DMS153 (cell line): ENCODE measurements at places on chromosomes 2 and 18.

DNA sequence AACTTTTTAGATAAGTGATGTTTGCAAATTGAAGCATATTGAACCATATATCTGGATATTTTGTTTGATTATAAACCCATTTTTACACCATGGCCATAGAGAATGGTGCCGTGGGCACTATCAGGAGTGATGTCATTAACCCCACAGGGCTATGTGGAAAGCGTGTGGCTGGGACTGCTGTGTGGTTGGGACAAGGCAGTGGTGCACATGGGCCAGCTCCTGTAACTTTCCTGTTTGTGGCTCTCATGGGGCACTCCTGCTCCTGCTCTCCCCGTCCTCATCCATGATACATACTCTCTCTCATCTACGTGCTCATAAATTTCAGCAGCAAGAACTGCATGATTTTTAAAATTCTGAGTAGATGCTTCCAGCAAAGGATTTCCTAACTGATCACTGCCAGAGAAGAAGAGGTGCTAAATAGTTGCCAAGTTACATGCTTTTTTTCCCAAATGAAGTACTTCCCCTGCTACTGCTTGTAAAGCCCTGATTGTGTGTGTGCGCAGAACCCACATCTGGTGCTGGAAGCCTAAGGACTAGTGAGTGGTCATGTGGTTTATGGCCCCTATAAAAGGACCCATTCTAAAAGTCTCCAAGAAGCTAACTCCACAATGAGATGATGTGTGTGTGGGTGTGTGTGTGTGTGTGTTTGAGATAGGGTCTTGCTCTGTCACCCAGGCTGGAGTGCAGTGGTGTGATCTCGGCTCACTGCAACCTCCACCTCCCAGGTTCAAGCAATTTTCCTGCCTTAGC, 240.8 kb downstream of the NEDD4L start:
- no peak for DNase-seq

- no peak for DNase-seq
These were observed 15.8 kb upstream of the PIEZO2 start for GRCh38 chr18:11165138-11165537.

DNA sequence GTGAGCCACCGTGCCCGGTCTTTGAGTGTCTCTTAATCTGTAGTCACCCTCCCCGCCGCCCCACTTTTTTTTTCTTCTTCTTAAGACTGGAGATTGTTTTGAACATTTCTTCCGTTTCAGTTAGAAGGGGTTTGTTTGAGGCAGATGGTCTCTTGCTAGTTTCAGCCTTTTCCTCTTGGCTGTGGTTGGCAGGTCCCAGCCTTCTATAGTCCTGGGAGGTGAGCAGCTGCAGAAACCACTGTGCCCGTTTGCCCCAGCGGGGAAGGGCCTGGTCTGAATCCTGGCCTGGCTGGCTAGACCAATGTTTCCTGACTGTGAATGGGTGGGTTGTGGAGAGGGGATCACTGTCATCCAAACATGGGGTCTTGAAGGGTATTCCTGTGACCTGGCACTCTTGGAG, 30.1 kb upstream of the MCFD2 start:
- no peak for DNase-seq

GRCh38 chr2:32330136-32330535, 26.7 kb upstream of the BIRC6 start:
- no peak for DNase-seq

DNA sequence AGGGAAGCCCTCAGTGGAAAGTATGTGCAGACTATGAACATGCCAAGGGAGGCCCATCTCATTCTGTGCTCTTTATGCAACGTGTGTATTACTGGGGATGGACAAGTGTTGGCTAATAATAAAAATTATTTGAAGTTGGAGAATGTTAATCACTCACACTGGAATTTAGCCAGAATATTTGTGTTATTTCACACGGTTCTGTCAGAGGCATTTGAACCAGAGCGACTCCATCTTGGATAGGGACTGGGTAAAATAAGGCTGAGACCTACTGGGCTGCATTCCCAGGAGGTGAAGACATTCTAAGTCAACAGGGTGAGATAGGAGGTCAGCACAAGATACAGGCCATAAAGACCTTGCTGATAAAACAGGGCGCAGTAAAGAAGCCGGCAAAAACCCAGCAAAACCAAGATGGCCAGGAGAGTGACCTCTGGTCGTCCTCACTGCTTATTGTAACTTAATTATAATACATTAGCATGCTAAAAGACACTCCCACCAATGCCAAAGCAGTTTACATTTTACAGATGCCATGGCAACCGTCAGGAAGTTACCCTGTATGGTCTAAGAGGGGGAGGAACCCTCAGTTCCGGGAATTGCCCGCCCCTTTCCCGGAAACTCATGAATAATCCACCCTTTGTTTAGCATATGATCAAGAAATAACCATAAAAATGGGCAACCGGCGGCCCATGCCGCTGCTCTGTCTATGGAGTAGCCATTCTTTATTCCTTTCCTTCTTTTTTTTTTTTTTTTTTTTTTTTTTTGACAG, 2.6 kb upstream of the FZD5 start:
- DNase-seq, result no peak

- DNase-seq, result no peak
These were observed 95.3 kb downstream of the GFPT1 start for GRCh38 chr2:69291721-69292120.

GRCh38 chr2:42949125-42949524, 156.7 kb upstream of the HAAO start:
- DNase-seq, result no peak

GRCh38 chr2:42328148-42328833, 32.7 kb downstream of the COX7A2L start:
- DNase-seq, result no peak

DNA sequence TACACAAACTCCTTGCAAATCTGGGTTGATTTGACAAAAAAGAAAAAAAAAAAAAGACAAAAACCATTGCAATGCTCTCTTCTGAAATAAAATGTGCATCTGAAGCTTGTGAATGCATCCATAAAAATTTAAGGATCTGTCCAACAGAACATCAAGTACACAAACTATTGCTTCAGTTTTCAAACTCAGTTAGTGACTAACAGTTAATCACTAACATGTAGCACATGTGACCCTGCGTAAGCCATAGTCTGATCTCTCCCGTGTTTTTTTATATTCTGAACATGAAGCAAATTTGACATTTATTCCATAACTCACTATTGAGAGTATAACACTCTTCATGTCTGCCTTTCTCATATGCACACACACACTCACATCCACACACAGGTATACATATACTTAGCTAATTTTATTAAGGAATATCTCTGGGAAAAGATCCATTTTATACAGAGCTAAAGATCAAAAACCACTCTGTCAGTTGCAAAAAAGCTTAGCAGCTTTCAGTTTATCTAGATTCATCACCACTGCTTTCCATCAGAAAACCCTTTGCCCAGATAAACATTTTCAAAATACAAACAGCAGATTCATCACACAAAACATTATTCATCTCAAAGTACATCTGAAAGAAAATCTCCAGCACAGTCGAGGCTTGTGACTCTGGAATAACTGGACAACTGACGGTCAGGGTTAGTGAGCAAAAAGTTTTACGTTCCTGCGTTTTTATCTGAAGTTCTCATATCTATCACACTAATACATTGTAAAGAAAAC, 1000.4 kb upstream of the ACVR2A start:
- DNase-seq, result no peak

GRCh38 chr2:232632904-232633412, 446 bp upstream of the EFHD1 start:
- no peak for DNase-seq

GRCh38 chr18:57141208-57142129, 5.4 kb upstream of the BOD1L2 start:
- DNase-seq, result peak; percentile 88

- DNase-seq, result no peak
These were observed 31.9 kb downstream of the C1QL2 start for GRCh38 chr2:119126650-119127049.

- no peak for DNase-seq
These were observed at the start of gene ZNF516 for GRCh38 chr18:76495006-76495370. Gene ZNF516 (minus strand): TSS chr18:76495242. CDS start chr18:76443054, 52,188 bp downstream.

DNA sequence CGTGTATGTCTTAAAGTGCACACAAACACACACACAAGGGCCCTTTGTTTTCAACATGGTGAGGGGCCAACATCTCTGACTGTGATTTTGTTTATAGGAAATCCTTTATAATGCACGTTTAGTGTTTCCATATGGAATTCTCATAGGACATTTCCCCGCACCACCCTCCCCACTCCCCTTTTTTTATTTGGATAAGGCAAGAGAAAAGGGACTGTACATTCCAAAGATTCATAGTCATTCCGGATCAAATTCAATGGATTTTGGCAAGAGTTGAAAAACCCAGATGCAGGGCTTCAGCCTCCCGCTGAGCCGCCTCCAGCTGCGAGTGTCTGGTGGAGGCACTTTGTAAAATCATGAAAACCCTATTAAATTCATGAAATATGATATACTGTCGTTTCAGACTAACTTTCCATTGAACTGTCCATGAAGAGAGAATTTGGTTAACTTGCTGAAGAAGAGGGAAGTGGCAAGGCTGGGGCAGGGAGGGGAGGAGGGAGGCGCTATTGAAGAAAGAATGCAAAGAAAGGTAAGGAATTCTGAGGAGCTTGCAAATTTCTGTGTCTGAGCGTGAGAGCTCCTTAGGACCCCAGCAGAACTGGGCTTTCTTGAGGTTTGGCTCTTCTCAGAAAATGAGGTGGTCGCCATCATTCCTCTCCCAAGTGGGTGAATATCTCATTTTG, 25.8 kb upstream of the SLC14A2 start:
- DNase-seq, result no peak

- DNase-seq, result no peak
These were observed 159.7 kb downstream of the CD226 start for GRCh38 chr18:69787825-69788547.

DNA sequence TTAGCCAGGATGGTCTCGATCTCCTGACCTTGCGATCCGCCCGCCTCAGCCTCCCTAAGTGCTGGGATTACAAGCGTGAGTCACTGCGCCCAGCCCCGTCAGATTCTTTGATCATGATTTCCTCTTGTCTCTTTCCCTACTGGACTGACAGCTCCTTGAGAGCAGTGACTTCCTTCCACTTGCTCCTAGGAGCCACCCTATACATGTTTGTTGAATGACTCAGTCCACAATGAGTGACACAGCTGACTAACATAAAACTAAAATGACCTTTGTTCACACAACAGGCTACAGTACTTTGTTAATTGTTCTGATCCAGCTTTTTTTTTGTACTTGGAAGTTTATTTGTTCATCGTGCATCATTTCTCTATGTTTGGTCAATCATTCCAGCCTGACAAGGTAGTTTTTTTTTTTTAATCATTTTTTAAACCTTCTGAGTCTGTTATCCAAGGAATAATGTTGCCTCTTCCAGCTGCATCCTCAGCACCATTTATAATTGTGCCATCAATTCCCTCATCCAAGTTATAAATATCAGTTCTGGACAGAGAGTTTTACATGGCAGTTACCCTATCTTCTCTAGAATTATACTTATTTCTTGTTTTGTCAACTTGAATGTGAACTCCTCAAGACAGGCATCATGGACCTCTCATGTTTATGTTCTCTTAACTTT, 42.9 kb upstream of the TUBA3E start:
- no peak for DNase-seq

GRCh38 chr2:158079672-158080071, 22.0 kb upstream of the UPP2 start:
- peak; percentile 86 for DNase-seq

DNA sequence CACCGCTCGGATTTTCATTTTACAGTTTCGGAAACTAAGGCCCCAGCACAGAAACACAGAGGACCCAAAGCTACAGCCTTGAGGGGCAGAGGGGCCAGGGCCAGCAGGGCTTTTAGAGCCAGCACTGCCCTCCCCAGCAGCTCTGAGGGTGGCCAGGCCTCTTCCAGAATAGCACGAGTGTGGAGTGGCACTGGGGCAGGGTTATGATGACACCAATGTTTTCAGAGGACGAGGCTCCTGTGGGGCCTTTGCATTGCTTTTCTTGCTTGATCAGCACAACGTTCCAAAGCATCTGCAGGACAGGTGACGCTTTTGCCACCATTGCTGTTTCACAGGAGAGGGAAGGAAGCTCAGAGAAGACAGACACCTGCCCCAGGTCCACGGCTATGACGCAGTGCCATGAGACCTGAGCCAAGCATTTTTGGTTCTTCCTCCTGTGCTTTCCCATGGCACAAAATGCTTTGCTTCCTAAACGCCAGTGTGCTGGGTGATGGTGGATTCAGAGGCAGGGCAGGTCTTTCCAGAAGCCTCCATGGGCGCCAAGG, 126.9 kb downstream of the MBP start:
- DNase-seq, result no peak

DNA sequence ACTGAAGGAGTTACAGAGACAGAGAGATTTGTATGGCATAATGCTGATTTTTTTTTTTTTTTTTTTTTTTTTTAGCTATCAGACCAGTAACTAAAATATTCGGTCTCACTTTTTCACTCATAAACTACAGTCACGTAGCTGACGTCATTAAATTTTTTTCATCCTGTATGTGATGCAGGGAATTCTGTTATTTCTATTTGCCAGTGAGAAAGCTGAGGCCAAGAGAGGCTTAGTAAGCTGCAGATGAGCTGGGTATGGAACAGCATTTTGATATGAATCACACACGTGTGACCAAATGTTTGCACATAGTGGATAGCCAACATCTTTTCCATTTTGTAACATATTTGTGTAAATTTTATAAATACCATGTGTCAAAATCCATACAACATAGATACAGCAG, 79.1 kb upstream of the EPB41L3 start:
- no peak for DNase-seq

- DNase-seq, result no peak
These were observed 279.0 kb upstream of the STON1 start for GRCh38 chr2:48250943-48251342.

GRCh38 chr18:57959278-57959677, 84.7 kb upstream of the NEDD4L start:
- DNase-seq, result peak; percentile 36

DNA sequence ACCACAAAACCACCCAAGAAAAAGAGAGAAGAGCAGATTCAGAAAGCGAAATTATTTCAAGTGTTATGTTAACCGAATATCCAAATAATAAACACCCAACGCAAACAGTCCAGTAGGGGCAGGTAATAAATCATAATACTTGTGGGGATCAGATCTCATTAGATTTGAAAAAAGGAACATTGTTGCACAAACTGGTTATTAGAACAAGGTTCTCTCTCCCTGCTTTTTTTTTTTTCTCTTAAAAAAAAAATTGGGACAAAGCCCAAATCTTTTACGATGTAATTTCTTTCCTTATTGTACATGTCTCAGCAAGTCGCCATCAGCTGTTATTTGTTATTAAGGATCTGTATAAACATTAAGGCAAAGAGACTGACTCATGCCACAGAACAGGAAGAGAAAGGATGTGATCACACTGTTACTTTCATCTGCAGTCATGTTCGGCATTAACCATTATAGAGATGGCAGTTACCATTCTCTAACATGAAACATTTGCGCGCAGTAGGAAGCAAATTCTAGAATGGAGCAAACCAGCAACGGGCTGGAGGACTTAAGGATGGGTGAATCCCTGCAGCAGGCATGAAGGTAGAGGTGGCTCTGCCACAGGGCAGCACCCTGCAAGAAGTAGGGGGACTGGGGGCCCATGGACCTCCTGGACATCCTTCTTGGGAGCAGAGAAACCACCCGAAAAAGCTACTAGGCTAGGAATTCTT, 42.0 kb downstream of the EPHA4 start:
- DNase-seq, result peak; percentile 88

DNA sequence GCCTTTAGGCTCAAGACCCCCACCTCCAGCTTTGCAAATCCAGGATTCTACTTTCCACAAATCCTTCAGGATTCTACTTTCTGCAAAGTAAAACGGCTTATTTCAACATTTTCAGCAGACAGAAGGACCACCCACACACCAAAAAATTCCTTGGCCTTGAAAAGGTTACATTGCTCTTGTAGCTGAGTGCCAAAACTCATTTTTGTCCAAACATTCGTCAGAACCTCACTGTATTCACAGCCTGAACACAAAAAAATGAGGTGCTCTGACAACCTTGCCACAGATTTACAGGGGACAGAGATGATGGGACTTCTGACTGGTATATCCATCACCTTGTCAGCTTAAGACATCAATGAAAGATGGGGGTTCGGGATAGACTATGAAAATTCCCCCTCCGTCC, 63.0 kb upstream of the COX7A2L start:
- DNase-seq, result no peak
